ENCODE measurements at places on chromosomes 11 and 22.

- DNase-seq = no peak
Measured at GRCh38 chr11:78995171-78995570, 420.5 kb upstream of the NARS2 start.

GRCh38 chr11:46427364-46427763 is 35.8 kb upstream of the CHRM4 start:
- DNase-seq = no peak

DNA sequence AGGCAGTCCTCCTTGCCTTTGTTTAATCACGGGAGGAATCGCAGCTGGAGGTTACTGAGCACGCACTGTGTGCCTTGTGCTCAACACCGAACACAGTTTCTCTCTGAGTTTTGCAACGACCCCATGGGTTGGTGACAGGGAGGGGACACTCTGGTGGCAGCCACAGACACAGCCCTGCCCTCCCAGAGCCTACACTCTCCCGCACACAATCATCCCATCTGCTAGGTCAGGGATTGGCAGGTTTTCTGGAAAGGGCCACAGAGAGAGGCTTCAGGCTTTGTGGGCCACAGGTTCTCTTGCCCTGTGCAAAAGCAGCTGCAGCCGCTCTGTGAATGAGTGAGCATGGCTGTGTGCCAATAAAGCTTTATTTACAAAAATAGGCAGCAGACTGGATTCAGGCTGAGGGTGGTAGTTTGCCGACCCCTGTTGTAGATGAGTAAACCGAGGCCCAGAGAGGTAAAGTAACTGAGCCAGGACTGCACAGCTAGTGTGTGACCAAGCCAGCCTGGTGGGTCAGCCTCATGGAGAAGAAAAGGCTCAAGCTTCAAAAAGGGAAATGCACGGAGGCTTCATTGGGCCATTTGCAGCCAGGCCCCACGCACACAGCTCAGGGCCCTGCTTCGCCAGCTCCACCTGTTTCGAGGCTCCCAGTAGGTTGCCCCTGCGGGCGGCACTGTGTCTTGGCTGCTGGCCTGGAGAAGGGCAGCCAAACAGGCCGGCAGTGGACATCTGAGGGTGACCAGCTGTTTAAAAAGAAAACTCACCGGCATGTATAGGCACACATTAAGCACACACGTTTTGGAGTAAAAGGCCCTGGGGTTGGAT is 16.3 kb downstream of the LTO1 start:
- DNase-seq = no peak

- DNase-seq = no peak
Measured at GRCh38 chr22:21818487-21819182, 48.8 kb downstream of the MAPK1 start.

DNA sequence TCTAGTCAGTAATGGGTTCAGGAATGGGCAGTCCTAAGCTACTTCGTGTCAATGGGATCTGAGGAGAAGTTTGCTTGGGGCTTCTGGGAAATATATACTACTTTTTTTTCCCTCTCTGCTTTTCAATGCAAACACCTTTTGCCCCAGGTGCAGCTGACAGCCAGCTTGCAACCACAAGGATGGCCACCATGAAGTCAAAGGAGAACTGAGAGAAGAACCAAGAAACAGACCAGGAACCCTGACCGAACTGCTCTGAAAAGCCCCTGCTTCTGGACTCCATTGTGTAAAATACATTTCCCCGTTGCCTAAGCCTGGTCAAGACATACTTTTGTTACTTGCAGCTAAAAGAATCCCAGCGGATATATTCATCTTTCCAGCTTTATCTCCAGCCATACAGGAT is 20.1 kb upstream of the CD44 start:
- DNase-seq = no peak

Data from activated T-helper 2 cell treated with anti-CD3 and anti-CD28 coated beads, Interferon-gamma antibody, Interleukin-2, Interleukin-4, amounts not matched to agents 10 μg/mL and 5 μg/mL and 100 μg/mL, durations not matched to agents 14 hours and 24 hours and 36 hours (primary cell).